AG09319 (cell line): ENCODE measurements at places on chromosomes 12 and 14.

DNA sequence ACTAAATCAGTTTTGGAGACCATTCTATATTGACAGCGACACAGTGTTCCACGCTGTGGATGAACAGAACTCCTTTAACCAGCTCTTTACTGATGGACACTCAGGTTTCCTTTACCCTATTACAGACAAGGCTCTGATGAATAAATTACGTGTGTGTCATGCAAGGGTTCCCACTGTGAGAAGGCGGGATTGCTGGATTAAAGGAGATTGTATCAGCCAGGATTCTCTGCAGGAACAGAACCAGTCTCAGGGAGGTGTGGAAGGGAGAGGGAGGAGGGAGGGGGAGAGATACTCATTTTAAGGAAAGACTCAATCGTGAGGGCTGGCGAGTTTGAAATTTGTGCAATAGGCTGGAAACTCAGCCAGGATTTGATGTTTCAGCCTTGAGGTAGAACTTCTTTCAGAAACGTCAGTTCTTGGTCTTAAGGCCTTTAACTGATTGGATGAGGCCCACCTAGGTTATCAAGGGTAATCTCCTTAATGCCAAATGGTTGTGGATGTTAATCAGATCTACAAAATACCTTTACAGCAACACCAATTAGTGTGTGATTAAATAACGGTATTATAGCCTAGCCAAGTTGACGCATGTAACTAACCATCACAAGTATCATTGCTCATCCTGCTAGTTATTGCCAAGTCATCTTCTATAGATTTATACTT lies 104.0 kb downstream of the GCH1 start:
- no peak for DNase-seq

- peak; percentile 22 for DNase-seq
Measured at GRCh38 chr14:72801381-72801812, 92.5 kb downstream of the DPF3 start.

DNA sequence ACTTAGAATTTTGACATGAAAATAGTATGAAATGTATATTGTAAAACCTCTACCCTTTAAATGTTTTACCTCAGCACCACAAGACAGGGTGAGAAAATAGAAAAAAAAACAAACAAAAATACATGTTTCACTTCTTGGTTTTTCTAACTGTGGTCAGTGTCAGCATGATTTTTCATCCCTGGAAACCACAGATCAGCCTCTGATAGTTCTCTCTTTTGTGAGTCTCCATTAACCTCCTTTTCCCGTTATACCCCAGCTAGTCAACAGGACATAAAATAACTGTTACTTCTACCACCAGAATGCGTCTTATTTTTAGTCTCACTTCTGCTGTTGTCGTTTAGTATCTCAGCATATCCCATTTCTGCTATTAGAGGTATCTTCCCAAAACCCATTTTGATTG lies 48.3 kb upstream of the KCNMB4 start:
- DNase-seq = no peak

GRCh38 chr14:94342334-94342934 lies 19.3 kb upstream of the SERPINA6 start:
- DNase-seq = peak; percentile 98

- no peak for DNase-seq
Measured at GRCh38 chr12:132292328-132293319, 36.8 kb downstream of the GALNT9 start.

DNA sequence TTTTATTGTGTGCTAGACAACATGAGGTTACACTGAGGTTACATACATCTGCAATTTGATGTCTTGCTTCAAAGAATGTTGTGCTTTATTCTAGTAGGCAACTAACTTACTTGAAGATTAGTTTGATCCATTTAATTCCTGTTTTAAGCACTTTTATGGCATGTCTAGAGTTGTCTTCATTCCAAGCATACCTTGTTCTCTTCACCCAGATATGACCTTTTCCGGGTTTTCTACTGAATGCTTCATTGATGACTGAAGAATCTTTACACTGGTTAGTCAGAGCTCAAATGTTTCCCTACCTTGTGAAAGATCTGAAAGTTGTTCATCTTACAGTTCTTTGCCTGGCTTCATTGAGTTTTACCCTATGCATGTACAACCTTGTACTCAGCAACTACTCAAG lies 274.0 kb upstream of the KITLG start:
- DNase-seq = peak; percentile 35

DNA sequence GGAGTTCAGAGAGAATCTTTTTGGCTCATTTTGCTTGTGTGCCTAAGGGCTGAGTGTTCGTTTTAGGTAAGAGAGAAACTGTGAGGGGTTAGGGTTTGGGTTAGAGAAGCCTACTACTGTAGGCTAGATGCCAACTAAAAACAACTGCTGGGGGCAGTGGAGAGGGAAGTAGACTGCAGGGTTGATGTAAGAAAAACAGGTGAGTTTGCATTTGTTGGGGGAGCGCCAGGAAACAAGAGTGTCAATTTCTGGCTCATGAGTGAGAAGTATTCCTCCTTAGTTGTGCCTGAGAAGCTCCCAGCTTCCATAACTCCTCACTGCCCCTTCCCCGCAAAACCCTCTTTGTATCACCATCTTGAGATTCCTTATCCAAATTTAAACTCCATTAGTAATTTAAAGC lies 92.3 kb downstream of the DERA start:
- DNase-seq = no peak

GRCh38 chr12:93603762-93604161 lies 31.3 kb downstream of the SOCS2 start:
- no peak for DNase-seq

DNA sequence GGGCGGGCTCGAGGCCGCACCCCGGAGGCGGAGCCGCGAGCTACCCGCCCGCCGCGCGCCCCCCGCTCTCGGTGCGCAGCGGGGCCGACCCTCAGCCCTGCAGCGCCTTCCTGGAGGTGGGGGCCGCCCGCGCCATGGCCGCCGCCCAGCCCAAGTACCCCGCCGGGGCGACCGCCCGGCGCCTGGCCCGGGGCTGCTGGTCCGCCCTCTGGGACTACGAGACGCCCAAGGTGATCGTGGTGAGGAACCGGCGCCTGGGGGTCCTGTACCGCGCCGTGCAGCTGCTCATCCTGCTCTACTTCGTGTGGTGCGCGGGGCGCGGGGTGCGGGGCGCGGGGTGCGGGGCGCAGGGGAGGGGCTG lies at the start of gene P2RX2:
P2RX2 (plus strand) TSS at position 94 of the 361 bp plus-strand sequence; CDS start at position 135, 41 bp downstream.
- no peak for DNase-seq

DNA sequence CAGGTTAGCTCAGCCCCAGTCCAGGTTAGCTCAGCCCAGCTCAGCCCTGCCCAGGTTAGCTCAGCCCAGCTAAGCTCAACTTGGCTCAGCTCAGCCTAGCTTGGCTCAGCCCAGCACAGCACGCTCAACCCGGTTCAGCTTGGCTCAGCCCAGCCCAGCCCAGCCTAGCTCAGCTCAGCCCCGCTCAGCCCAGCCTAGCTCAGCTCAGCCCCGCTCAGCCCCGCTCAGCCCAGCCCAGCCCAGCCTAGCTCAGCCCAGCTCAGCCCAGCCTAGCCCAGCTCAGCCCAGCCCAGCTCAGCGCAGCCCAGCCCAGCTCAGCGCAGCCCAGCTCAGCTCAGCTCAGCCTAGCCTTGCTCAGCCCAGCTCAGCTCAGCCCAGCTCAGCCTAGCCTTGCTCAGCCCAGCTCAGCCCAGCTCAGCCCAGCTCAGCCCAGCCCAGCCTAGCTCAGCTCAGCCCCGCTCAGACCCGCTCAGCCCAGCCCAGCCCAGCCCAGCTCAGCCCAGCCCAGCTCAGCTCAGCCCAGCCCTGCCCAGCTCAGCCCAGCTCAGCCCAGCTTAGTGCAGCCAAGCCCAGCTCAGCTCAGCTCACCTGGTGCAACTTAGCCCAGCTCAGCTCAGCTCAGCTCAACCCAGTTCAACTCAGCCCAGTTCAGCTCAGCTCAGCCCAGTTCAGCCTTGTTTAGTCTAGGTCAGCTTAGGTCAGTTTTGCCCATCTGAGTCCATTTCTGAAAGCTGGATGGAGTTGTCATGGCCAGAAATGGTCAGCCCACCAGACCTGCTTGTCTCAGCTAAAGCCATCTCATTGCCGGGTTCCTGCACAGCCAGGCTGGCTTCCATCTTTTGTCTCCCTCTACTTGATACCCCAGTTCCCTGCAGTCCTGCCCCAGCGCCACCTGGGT lies 333.6 kb downstream of the TMEM121 start:
- DNase-seq = no peak

DNA sequence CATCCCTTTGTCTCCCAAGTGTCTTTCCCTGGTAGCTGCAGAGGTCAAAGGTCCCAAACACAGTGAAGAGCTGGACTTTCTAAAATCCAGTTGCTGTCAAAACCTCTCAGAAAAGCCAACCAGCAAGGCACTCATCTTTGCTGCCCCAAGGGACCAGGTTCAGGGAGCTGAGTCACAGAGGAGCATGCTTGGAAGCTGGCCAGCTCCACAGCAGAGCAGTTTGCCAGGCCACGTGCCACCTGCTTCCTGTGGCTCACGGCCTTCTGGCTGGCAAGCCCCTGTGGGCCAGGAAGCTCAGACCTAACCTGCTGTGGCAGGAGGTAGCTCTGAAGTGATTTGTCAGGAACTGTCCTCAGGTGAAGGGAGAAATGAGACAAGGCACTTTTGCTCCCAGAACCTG lies 3.6 kb downstream of the ISCU start:
- peak; percentile 40 for DNase-seq

GRCh38 chr12:100168562-100168961 lies 25.9 kb upstream of the BLTP3B start:
- no peak for DNase-seq

- no peak for DNase-seq
Measured at GRCh38 chr12:94099632-94100031, 48.7 kb upstream of the PLXNC1 start.

- DNase-seq = no peak
Measured at GRCh38 chr12:8590842-8591545, 21.7 kb downstream of the AICDA start.

- no peak for DNase-seq
Measured at GRCh38 chr12:57128519-57129247, 400 bp downstream of the LRP1 start.

DNA sequence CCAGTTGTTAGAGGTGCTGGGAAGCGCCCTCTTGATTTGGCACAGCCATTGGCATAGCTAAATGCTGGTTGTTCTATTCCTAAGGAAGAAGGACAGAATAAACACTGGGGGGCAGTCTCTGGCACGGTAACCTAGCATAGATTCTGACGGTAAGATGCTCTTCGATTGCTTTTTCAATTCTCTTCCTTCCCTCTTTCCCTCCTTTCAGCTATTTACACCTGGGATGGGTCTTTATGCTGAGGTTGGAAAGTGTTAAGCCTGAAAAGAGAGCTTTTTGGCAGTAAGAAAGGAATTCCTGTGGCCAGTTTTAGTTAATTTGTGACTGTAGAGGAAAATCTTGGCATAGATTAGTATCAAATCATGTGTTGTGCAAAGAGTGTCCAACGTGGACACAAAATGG lies 162.8 kb downstream of the SNAPC1 start:
- DNase-seq = no peak

DNA sequence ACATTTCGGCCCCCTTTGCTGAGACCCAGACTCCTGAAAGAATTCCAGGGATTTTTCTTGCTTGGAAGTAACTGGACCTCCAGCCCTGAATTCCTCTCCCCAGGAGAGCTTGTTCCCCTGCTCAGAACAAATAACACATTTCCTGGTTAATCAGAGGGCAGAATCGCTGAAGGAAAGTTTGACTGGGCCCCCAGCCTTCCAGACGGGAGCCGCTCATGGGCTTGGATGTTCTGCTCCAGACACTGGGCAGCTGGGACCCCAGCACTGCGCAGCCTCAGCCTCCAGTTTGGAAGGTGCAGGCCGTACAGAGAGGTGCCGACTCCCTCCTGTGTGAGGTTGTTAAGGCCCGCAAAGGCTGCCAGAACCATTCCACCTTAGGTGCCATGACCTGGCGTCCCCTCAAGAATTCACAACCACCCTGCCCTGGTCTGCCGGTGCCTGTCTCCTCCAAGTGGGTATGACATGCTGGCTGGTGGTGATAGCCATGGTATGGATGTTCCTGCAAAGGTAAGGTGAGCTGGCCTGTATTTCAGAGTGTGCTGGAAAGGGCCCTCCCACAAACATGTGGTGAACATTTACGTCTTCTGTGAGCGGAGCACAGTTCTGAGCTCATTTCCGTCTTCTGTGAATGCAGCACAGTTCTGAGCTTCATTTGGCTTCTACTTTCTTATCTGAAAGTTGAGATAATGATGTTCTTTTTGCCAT lies 5.1 kb upstream of the LTBP2 start:
- no peak for DNase-seq

- DNase-seq = no peak
Measured at GRCh38 chr12:106644335-106645073, 61.7 kb downstream of the RFX4 start.

- DNase-seq = no peak
Measured at GRCh38 chr12:52181746-52182145, 10.1 kb downstream of the KRT80 start.

DNA sequence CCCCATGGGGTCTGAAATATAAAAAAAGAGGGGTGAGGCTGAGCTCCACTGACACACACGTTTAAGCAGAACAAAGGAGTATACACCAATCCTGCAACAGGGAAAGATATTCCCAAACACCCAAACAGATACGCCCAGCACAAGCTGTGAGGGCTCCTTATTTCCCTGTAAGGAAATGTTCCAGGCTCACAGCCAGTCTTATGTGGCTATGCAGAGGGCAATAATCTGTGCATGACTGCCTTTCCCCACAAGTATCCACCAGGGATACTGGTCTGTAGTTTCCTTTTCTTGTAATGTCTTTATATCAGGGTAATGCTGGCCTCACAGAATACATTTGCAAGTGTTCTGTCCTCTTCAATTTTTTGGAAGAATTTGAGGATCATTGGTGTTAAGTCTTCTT lies 141.7 kb upstream of the DAAM1 start:
- DNase-seq = no peak

GRCh38 chr14:85597701-85598100 lies 67.8 kb downstream of the FLRT2 start:
- DNase-seq = no peak

- no peak for DNase-seq
Measured at GRCh38 chr14:102907303-102907844, 15.1 kb upstream of the AMN start.

DNA sequence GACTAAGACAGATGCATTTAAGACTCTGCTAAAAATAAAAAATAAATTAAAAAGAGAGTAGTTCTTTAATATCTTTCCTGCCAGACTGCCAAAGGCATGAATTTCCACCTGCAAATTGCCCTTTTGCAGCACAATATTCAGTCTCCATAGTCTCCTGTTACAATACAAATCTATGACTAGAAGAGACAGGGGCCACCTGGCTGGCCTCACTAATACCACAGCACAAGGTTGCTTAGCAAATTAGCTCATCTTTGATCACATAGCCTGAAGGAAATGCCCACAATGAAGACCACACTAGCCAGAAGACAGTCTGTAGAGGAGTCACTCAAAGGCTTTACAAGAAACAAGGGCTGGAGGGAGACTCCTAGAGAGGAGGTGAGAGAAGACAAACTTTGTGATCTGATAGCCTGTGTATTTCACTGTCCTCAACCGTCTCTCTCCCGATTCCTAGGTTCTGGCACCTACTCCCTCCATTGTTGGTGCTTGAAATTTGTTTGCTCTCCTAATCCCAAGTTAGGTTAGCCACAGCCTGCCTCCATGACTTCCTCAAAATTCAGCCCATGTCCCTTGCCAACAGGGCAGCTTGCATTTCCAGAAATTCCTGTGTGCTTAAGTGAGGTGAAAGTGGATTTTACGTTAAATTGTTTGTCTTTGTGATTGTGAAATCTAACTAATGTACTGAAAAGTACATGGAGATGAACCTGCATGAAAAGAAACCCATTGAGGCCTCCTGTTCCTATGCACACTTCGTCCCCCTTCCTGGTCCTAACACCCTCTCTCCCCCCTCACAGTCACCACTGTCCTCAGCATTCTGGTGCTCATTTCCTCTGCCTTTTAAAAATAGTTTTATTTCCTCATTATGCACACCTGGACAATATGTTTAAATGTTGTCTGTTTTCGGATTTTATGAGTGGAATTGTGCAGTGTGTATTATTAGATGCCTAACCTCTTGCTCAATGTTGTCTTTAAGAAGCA lies 88.7 kb upstream of the PLXNC1 start:
- DNase-seq = no peak
